HTR-8/SVneo (cell line): ENCODE measurements at places on chromosomes 6 and 20.

- no peak for DNase-seq
These were observed 266.7 kb downstream of the LRFN2 start for GRCh38 chr6:40320441-40320840.

DNA sequence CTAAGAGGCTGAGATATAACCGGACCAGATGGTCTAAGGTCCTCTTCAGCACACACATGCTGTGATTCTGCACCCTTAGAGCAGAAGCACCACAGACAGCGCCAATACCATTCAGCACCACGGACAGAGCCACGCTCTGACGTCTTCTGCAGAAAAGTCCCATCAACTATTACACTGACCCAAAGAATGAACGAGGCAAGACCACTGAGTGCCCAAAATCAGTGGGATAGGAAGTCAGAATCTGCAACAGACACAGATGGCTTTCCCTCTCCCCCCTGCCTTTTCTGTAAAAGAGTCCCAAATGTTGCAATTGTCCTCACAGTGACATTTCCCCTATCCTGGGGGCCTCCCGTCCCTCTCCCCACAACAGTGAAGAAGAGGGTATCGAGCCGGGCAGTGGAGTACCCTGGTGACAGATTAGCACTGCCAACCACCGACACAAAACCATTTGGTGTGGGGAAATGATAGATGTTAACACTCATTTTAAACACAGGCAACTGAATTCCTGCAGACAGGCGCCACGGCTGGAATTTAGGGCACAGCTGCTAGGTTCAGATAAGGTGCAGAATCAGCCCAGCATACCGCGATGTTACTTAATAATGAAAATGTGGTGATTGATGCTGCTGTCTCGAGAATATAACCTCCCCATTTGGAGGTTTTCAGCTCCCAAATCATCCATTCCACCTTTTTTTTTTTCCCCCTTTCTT, 66.6 kb upstream of the CTNNBL1 start:
- peak; percentile 76 for DNase-seq

GRCh38 chr20:43969501-43970182, 55.0 kb downstream of the TOX2 start:
- no peak for DNase-seq

DNA sequence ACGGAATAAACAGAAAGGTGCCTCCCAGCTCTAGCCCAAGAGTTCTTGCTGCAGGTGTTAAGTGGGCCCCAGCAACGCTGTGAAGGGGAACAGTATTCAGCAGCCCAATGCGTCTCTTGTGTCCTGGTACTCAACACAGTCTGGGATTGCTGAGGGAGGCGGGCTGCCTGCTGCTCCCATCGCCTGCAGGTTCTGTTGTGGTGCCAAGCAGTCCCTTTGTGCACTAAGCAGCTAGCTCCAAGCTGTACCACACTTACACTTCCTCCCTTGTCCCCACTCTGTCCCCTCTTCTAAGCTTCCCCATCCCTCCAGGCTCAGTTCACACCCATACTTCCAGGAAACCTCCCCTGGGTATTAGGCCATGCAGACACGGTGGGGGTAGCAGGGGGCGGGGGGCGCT, 92.7 kb downstream of the AGPAT4 start:
- DNase-seq: no peak

GRCh38 chr20:39871013-39871412, 818.0 kb downstream of the MAFB start:
- no peak for DNase-seq
